Fibroblast of lung (primary cell): ENCODE measurements at places on chromosomes 2 and 18. TPM values are rescaled to one million over a fixed set of nuclear protein-coding genes. Genes with fewer than 3 reads are reported as not detected.

The SIX2 gene
- total RNA-seq = under 0.01 TPM in 1 of 2 replicates, not detected in the other

DNA sequence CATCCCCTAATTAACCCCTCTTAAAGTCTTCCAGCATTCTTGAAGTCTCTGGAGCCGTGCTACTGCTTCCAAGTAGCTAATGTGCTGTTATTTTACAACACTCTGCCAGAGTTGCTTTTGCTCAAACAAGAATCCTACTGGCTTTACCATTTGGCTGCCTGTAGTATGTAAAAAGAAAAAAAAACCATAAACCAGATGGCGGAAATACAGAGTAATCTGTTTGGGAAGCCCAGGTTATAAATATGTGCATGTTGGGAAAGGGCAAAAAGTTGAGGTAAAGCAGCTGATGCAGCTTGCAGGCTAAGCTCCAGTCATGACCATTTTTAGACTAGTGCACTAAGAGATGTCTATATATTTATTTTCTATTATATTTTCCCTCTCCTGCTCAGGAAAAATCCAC is 313.2 kb upstream of the ETAA1 start:
- H3K4me3 ChIP-seq = no peak overlapping the region
- no peak overlapping the region for H3K27ac ChIP-seq
- H3K27me3 ChIP-seq = no peaks in the 10 kb centered on the region

GRCh38 chr2:187519419-187520120 is 34.7 kb downstream of the TFPI start:
- H3K27ac ChIP-seq = no peak overlapping the region
- no peaks in the 10 kb centered on the region for H3K27me3 ChIP-seq
- no peak overlapping the region for H3K4me3 ChIP-seq
- DNase-seq = no peak

The CXCR1 gene
- total RNA-seq = not detected in 2 replicates

DNA sequence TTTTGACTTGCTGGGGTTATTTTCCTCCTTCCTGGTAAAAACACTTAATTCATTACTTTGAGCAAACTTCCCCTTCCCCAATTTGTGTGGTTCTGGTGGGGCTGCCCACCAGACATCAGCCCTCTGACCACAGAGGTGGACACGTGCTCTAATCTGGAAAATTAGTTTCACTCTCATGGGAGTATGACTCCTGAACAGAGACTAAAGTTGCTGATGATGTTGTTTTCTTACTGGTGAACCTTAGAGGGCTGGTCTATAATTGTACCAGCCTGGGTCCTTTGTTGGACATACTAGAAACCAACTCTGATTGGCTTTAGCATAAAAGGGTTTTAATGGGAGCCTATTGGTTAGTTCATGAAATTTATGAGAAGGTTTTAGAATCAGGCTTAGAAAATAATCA is 54.1 kb upstream of the ACYP2 start:
- no peak overlapping the region for H3K4me3 ChIP-seq
- no peak for DNase-seq
- H3K27ac ChIP-seq = no peak overlapping the region

The MYL1 gene
- not detected in 2 replicates for total RNA-seq

The KLHL41 gene
- total RNA-seq = 3.8 and 4.6 TPM in 2 replicates

GRCh38 chr2:95390272-95390880 is 12.1 kb upstream of the FAHD2A start:
- no peak for DNase-seq
- H3K4me1 ChIP-seq = no peaks in the 10 kb centered on the region
- no peak overlapping the region for H3K27ac ChIP-seq
- H3K36me3 ChIP-seq = no peaks in the 10 kb centered on the region
- no peaks in the 10 kb centered on the region for H3K27me3 ChIP-seq
- no peak overlapping the region for H3K4me3 ChIP-seq

DNA sequence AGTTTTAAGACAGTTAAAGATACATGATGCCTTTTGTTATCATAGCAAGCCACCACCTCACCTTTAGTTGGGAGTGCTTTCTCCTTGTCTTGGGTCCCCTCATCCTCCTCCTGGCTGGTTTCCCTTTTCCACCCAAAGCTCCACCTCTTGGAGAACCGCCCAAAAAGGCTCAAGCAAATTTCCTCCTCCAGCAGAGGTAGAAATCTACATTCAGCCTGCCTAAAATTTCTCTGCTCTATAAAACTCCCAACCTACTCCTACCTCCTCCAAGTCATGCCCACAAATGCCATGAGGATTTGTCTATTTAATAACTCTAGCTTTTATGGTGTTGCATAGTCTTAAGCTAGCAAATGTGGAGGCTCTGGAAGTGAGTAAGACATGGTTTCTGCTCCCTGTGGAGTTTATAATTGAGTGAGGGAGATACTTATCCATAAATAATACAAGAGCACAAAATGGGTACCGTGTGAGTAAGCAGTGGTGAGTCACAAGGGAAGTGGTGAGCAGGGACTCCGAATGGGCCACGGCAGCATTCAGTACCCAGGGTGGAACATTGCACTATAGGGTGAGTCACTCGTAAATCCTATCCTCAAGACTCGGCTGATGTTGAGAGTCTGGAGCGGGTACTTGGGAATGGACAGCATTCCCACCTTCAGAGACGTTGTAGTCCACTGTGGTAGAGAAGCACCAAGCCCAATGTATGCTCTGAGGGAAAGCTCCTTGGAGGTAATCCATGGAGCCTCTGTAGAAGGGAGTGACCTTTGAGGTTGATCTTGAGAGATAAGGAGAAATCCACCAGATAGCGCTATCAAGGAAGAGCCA is 146.3 kb downstream of the RTN4 start:
- no peaks in the 10 kb centered on the region for H3K36me3 ChIP-seq
- peak; percentile 97 for DNase-seq
- H3K4me1 ChIP-seq = peaks cover 16% of the 10 kb centered on the region

DNA sequence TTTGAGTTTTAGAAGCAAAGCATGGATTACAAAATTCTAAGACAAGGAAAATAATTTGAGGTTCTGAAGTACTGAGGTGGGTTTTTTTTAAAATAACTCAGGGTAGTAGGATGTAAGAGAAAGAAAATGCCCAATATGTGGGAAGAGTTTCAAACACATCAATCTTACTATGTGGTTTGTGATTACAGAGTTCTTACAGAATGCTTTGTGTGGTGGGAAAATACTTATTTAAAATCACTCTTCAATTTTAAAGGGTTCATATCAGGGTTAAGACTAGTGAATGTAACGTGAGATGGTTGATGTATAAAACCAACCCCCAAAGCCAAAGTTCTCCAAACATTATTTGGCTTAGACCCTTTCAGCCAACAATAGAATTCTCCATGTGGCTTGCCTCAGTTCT is 173.5 kb downstream of the UBE2E3 start:
- DNase-seq = peak; percentile 81
- no peaks in the 10 kb centered on the region for H3K4me1 ChIP-seq
- no peaks in the 10 kb centered on the region for H3K27me3 ChIP-seq
- H3K36me3 ChIP-seq = no peaks in the 10 kb centered on the region

- DNase-seq = no peak
- H3K36me3 ChIP-seq = peaks cover 2% of the 10 kb centered on the region
- H3K27ac ChIP-seq = no peak overlapping the region
These were observed 24.7 kb downstream of the SNRPD1 start for GRCh38 chr18:21636769-21637168.

DNA sequence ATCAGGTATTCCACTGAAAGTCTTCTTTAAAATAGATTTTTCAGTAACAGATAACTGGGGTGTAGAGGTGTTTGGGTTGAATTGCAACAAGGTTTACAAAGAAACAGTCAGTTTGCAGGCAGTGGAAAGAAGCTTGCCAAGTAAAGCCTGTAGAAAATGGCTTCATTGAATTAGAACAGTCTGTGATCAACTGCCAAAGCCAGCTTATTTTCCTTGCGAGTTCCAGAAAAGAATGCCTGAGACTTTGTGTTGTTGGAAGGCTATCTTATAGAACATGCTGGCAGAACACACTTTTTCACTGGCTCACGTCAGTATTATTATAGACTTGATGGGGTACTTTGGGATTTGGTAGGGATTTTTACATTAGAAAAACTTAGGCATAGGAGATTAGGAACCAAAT is 601.0 kb downstream of the XIRP2 start:
- H3K27ac ChIP-seq = no peak overlapping the region
- H3K4me1 ChIP-seq = no peaks in the 10 kb centered on the region
- H3K4me3 ChIP-seq = no peak overlapping the region

DNA sequence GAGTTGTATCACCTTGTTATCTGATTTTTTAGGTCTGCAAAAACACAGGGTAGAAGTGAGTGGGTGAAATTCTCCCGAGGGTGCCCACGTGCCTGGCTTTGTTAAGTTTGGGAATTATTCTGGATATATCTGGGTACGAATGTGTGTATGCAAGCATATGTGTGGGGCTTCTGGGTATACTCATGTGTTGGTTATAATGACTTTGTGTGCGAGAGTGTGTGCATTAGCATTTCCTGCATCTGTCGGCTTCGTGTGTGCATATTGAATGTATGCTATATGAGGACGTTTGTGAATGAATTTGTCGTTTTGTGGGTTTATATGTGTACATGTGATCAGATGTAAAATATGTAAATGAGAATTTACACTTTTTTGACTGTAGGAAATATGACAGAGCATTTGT is 13.8 kb upstream of the DNAJC27 start:
- H3K4me1 ChIP-seq = no peaks in the 10 kb centered on the region
- H3K4me3 ChIP-seq = no peak overlapping the region
- H3K27ac ChIP-seq = no peak overlapping the region
- H3K27me3 ChIP-seq = peaks cover 7% of the 10 kb centered on the region
- no peaks in the 10 kb centered on the region for H3K36me3 ChIP-seq
- no peak for DNase-seq

GRCh38 chr2:218885981-218886947 is 5.6 kb downstream of the WNT10A start:
- H3K27ac ChIP-seq = no peak overlapping the region
- H3K36me3 ChIP-seq = no peaks in the 10 kb centered on the region
- H3K4me3 ChIP-seq = no peak overlapping the region
- no peaks in the 10 kb centered on the region for H3K4me1 ChIP-seq
- H3K27me3 ChIP-seq = peaks cover 36% of the 10 kb centered on the region
- DNase-seq = no peak

The AMER3 gene
- total RNA-seq = not detected in 2 replicates

DNA sequence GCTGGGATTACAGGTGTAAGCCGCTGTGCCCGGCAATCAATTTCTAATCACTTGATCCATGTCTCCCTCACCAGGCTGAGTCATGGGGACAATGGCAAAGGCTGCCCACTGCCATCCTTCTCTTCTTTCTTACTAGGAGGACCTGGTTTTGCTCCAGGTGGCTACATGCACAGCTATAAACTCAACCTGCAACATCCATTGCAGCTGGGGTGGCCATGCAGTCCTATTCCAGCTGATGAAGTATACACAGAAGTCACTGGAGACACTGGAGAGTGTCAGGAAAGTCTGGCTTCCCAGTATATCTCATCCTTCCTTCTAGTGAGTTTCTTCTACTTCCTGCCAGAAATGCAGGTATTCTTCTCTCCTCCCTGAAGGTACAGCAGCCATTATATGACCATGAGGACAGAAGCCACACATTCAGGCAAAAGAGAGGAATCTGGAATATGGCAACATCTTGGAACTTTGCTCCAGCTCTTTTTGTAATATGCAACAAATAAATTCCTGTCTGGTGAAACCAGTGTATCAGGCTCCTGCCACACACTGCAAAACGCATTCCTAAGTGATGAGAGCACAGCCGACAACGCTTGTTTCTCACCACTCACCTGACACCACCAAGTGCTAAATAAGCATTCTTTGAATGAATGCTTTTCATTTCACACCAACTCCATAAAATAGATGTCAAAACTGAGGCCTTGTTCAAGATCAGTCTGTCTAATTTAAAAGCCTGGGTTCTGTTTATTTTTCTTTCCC is 32.3 kb downstream of the SCTR start:
- no peaks in the 10 kb centered on the region for H3K27me3 ChIP-seq
- no peak overlapping the region for H3K4me3 ChIP-seq
- no peak overlapping the region for H3K27ac ChIP-seq
- H3K4me1 ChIP-seq = peaks cover 5% of the 10 kb centered on the region
- H3K36me3 ChIP-seq = no peaks in the 10 kb centered on the region

DNA sequence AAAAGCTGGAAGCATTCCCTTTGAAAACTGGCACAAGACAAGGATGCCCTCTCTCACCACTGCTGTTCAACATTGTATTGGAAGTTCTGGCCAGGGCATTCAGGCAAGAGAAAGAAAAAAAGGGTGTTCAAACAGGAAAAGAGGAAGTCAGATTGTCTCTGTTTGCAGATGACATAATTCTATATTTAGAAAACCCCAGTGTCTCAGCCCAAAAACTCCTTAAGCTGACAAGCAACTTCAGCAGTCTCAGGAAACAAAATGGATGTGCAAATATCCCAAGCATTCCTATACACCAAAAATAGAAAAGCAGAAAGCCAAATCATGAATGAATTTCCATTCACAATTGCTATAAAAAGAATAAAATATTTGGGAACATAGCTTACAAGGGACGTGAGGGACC is 11.1 kb downstream of the SLC8A1 start:
- H3K4me1 ChIP-seq = peaks cover 5% of the 10 kb centered on the region
- H3K4me3 ChIP-seq = no peak overlapping the region
- no peak overlapping the region for H3K27ac ChIP-seq

The HOXD3 gene
- total RNA-seq = not detected in 2 replicates

GRCh38 chr2:196592331-196592910 is 47.1 kb upstream of the CCDC150 start:
- peaks cover 7% of the 10 kb centered on the region for H3K27me3 ChIP-seq
- H3K4me1 ChIP-seq = no peaks in the 10 kb centered on the region
- H3K36me3 ChIP-seq = no peaks in the 10 kb centered on the region
- peak; percentile 49 for DNase-seq
- peak overlapping the region; percentile 27 for H3K4me3 ChIP-seq

DNA sequence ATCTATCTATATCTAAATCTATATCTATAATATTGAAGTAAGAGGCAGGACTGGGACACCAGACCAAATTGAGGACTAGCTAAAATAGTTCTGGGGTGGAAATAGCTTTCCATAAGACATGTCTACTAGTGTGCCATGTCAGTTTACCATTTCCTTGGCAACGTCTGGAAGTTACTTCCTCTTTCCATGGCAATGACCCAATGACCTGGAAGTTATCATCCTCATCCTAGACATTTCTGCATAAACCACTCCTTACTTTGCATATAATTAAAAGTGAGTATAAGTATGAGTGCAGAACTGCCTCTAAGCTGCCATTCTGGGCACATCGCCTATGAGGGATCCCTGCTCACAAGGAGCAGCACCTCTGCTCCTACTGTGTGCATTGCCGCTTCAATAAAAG is 734.0 kb upstream of the GCFC2 start:
- H3K27ac ChIP-seq = no peak overlapping the region
- DNase-seq = no peak
- no peaks in the 10 kb centered on the region for H3K4me1 ChIP-seq
- no peak overlapping the region for H3K4me3 ChIP-seq

The HOXD1 gene
- not detected in 2 replicates for total RNA-seq

- no peaks in the 10 kb centered on the region for H3K36me3 ChIP-seq
- H3K27ac ChIP-seq = peak overlapping the region; percentile 67
- DNase-seq = peak; percentile 94
- H3K27me3 ChIP-seq = no peaks in the 10 kb centered on the region
These were observed 56.1 kb downstream of the RHBDD1 start for GRCh38 chr2:226891780-226892590.
